NCI-H1694 treated with DMSO at 0.1 percent for 48 hours (cell line): ENCODE measurements at places on chromosomes 11 and 22.

- no peak for DNase-seq
Measured at GRCh38 chr22:45763236-45763624, 91.6 kb downstream of the ATXN10 start.

DNA sequence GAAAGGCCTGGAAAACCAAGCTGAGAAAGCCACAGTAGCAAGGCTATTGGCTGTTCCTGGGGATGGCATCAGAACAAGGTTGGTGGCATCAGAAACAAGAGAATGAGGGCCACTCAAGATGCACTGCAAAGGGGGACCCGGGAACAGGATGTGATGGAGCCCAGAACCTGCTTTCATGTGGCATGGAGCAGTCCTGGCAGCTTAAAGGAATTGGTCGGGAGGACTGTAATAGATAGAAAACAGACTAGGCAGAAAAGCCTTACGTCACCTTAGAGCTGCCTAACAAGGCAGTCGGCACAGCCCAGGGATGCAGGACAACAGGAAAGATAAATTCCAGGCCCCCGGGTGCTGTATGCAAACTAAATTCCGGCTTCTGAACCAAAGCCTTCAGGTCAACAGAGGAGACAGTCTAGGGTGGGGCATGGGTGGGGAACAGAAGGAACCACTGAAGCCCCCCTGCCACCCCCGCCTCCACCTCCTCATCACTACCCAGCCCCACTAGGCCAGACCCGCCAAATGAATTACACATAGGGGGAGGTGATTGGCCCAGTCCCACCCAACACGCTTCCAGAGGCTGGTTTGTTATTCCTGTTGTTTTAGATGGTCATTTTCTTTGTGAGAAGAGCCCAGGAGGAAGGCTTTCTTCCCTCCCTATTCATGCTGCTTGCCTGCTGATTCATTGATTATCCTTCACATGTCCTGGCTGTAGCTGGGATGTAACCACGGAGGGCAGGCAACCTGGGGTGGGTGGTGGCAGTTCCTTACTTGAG, 25.7 kb upstream of the LRRC55 start:
- no peak for DNase-seq

- no peak for DNase-seq
Measured at GRCh38 chr11:102266099-102266498, 51.2 kb upstream of the BIRC3 start.

- DNase-seq, result peak; percentile 56
Measured at GRCh38 chr11:129323896-129324502, 51.6 kb upstream of the BARX2 start.

GRCh38 chr11:119025099-119025473, 5.6 kb downstream of the SLC37A4 start:
- DNase-seq, result no peak

- no peak for DNase-seq
Measured at GRCh38 chr11:66240781-66241136, 27.7 kb upstream of the RAB1B start.

GRCh38 chr22:24414523-24414922, 12.9 kb upstream of the ADORA2A start:
- DNase-seq, result no peak

- DNase-seq, result no peak
Measured at GRCh38 chr11:22516111-22516510, 109.5 kb downstream of the FANCF start.

- peak; percentile 36 for DNase-seq
Measured at GRCh38 chr11:75668451-75669297, at the start of gene MAP6. Gene MAP6 (minus strand): TSS chr11:75669038. CDS start chr11:75668369, 669 bp downstream.

DNA sequence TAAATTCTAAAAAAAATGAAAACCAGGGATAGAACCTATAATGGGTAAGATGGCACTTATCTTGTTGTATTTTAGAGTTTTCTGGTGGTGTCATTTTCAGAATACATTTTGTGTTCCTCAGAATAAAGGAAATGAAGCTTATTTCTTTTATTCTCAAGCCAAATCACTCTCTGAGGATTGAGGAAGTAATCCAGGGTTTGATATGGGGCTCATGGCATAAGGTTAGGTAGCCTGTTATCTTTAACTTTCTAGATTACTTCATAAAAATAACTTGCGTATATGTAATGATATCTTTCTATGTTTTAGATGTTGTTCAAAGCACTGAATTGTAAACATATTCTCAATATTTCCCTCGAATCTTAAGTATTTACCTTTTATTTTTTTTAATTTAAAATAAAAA, 33.5 kb downstream of the PDE3B start:
- DNase-seq, result no peak

DNA sequence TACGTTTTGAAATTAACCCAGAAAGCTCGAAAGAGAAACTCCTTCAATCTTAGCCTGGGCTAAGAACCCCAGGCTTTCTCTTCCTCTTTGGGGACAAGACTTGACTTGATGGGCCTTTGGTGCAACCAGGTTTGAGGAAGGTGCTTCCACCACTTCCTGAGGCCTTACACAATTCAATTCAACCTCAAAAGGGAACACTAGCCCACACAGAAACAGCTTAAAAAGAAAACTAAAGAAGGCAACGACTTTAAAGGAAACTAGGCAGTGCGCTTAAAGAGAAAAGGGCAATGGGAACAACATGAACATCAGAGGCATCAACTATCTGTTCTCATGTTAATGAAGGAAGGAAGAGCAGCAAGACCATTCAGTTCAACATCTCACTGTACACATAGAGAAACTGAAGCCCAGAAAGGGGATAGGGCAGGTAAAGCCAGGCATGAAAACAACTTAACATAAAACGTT, 24.8 kb downstream of the PAK1 start:
- DNase-seq, result no peak

DNA sequence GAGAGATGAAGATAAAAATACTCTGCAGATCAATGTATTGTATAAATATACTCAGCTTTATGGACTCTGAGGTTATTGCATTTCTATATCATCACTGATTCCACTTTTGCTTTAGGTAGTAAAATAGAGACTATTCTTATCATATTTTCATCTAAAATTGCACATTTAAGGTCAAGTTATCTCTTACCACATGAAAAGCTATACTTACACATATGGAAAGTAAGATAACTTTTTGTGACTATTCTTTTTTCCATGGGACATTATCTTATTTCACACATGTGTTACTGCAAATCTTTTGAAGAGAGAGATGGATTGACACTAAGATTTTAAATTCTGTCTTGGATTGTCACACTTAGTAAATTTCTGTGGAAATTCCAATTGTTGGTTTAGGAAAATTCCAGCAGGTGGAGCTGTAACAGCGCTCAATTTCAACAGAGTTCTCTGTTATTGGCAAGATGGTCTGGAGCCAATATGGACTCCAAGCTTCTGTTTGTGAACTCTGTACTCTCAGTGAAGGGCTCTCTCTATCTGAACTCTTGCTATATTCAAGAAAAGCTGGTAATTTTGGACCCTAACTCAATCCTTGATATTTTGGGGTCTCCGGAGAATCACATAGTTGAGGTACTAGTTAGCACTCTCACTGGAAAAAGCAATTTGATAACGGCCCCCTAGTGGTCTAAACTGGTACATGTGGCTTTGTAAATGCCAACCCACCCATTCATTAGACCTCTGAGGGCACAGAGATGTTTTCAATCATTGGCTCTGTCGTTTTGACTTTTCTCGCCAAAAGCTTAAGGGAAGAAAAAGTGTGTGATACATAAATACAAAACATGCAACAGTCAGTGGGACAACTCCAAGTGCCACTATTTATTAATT, 429.7 kb downstream of the ETS1 start:
- DNase-seq, result peak; percentile 62

- DNase-seq, result peak; percentile 28
Measured at GRCh38 chr11:61815790-61816735, 740 bp downstream of the FADS1 start.

DNA sequence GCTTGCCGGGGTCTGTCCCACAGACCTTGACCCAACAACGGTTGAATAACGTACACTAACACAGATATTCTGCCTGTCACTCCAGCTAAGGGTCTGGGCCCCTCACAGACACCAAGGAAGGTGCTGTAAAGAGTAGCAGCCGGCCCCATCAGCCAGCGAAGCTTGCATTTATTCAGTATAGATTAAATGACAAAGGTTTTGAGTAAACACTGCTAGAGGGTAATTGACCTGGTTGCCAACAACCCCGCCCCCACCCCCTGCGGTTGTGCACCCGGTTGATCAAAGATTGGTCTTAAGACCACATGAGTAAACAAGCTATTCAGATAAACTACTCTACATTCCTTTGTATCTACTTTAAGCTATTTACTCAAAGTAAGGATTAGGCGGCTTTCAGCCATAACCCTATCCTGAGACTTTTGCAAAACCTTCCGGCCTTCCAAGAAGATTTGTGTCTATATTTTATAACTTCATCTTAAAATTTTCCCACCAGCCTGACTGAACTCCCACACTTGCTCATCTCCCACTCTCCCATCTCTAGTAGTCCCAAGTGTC, 4.8 kb upstream of the CKAP5 start:
- no peak for DNase-seq

DNA sequence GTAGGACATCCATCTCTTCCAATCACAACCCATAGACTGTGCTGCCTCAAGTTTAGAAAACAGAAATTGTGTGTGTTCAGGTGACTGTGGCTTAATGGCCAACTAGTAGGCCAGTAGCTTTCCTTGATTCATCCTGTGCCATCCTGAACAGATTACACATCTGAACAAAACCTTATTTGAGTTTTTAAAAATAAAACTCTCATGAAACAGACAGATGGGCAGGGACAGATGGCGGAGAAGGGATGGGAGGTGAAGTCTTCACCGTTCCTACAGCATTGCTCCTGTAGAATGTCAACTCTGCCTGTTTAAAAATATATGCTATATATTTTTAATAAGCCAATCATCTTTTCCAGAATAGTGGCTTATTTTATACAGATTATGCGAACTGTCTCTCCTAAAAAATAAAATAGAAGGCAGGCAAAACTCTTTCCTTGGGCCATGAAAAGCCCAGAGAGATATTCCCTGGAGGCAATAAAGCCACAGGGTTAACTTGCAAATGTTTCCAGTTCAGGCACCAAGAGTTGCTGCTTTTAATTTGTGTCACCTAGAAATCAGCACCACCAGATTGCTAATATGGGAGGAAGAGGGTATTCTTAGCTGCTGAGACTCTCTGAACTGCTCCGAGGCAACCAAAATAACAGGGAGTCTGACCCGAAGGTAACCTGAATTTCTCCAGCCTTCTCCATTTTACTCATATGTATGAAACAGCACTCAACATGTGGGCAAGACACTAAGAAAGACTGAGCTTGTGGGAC, 861.2 kb downstream of the OPCML start:
- peak; percentile 76 for DNase-seq

DNA sequence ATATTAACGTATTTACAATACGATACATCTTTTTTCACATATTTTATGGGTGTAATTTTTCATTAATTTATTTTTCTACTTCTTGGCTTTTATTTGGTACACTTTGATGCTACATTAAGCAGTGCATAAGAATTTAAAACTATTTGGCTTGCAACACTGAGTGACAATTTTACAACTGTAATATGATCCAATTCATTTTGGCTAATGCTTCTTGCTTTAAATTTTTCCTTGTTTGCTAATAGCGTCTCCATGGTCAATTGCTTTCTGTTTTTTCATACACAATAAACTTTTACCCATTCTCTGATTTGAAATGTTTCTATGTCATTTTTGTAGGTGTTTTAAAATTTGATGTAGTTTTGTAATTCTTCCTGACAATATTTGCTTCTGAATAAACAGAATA, 773.2 kb downstream of the FAM181B start:
- no peak for DNase-seq

DNA sequence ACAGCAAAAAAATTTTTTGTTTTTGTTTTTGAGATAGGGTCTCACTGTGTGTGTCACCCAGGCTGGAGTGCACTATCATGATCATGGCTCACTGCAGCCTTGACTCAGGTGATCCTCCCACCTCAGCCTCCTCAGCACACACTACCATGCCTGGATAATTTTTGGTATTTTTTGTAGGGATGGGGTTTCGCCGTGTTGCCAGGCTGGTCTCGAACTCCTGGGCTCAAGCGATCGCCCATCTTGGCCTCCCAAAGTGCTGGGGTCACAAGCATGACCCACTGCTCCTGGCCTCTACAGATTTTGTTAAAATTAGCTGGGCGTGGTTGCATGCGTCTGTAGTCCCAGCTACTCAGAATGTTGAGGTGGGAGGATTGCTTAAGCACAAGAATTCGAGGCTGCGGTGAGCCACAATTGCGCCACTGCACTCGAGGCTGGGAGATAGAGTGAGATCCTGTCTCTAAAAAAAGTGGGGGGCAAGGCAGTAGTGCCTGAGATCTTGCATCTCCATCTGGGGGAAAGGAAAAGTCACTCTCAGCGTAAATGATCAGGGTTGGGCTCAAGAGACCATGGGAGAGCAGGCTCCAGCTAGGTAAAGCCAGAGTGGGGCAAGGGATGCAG, 10.6 kb upstream of the DGKZ start:
- no peak for DNase-seq

DNA sequence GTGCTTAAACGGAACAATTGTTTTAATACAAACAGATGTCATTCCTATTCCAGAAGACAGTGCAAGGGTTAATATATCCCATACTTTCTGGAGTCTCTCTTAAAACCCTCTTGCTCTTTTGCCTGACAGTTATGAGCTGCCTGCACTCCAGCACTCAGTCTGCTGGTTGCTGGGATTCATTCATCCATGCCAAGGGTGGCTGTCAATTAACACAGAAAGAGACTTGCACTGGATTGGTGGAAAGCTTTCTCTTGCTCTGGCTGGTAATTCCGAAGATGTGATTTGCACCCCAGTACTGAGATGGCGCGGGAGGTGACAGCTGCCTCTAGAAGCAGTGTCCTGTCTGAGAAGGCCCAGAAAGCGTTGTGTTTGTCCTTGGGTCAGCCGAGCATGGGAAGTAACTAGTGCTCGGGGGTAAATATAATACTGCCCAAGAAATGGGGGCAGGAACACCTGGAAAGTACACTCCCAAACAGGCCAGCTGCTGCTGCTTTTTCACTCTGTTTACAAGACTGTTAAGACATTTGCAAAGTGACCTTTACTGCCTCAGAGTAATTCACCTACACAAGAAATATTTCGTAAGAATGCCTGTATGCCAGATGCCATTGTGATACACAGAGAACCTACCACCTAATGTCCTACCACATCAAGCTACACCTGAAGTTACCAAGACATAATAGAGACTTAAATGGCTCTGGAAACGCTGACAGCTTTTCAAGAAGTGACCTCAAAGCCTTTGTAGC, 20.5 kb downstream of the SCUBE2 start:
- no peak for DNase-seq

- DNase-seq, result no peak
Measured at GRCh38 chr11:2507945-2508749, 63.3 kb downstream of the KCNQ1 start.

GRCh38 chr11:108500721-108501120, 2.5 kb upstream of the POGLUT3 start:
- no peak for DNase-seq

GRCh38 chr11:117492578-117493251, 165.1 kb downstream of the CEP164 start:
- peak; percentile 18 for DNase-seq
